ENCODE measurements at places on chromosomes 11 and 22.

GRCh38 chr11:113895367-113896155 lies 9.0 kb upstream of the HTR3B start:
- DNase-seq, result no peak

GRCh38 chr11:86790195-86790725 lies 10.1 kb upstream of the PRSS23 start:
- DNase-seq, result no peak

DNA sequence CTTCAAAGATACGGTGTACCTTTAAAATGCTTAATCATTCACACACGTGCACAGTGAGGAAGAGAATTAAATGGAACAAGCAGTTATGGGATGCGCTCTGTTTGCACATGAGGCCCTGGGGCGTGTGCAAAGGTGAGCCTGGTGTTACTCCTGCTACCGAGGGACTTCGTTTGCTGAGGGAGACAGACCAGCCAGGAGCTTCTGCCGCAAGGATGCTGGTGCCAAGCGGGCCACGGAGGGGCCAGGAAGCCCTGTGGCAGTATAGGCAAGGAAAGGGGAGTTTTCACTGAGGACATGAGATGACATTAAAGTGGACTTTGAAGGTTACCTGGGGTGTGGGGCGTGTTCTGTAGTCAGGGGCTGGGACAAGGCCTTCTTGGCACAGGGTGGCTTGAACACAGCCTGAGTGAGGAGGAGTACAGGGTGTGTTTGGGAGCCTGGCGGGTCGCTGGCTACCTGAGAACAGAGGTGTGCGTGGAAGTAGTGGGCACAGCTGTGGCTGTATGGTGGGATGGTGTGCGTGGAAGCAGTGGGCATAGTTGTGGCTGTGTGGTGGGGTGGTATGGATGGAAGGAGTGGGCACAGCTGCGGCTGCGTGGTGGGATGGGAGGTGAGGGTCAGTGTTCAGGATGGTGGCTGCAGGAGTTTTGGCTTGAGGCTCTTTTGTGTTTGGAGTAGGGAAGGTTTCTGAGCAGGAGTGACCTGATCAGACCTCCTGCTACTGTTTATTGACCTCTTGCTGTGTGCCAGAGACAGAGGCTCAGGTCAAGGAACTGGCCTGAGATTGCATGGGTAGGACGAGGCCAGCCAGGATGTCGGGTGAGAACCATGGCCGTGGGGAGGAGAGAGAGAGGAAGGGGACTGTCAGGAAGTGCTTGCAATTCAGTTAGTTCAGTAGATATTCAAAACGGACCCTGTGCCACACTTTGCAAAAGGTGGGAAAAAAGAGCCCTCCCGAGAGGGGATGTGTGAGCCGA lies 13.7 kb downstream of the TBC1D22A start:
- DNase-seq, result no peak

- no peak for DNase-seq
Observed at GRCh38 chr22:40746428-40747220, 67.3 kb downstream of the MCHR1 start.
